ENCODE measurements at places on chromosomes 6 and 20.
A peak's percentile ranks its signal among the peaks of the same experiment; 100 is the strongest.

DNA sequence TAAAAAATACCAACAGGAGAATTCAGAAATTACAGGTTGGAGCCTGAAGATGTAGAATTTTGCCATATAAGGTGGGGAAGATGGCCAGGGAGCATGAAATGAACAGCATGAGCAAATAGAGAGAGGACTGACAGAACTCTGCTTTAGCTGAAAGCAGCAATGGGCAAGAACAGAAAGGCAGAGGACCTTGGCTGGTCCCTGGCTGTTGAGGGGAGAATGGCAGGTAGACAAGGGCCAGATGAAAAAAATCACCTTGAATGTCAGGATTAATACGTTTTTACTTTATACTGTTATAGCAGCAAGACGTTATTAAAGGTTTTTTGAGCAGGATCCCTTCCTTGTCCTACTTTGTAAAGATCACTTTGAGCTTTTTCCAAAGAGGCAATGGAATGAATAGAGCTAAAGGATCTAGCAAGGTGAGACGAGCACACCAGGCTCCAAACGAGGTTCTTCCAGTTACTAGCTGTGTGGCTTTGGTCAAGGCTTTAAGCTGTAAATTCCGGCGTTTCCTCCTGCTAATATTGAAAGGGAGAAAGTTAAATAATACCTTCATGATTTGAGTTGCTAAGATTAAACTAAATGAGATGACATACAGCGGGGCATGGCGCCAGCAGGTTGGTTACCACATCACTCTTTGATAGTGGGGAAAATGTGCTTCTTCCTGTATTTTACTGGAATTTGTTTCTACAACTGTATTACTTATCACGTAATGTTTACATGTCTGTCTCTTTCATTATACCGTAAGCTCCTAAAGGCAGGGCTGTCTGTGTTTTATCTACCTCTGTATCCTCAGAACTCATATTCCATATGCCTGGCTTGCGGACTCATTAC lies 776 bp downstream of the PPIL1 start:
- DNase-seq, result no peak

DNA sequence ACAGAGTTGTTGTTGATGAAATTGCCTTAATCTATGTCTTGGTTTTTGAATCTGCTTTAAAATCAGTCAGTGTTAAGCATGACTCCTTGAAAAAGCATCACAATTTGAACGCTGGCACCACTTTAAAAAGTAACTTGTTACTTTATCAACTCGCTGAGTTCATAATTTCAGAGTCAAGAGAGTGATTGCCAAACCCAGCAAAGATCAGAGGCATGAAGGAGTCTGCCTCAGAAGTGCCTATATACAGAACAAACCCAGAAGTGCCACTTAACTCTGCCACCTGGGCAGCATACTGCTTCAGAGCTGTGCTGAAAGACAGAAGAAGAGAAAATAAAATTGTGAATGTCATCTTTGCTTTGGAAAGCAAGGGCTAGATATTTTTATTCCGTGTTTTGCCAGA lies 73.6 kb upstream of the HCRTR2 start:
- DNase-seq, result no peak

DNA sequence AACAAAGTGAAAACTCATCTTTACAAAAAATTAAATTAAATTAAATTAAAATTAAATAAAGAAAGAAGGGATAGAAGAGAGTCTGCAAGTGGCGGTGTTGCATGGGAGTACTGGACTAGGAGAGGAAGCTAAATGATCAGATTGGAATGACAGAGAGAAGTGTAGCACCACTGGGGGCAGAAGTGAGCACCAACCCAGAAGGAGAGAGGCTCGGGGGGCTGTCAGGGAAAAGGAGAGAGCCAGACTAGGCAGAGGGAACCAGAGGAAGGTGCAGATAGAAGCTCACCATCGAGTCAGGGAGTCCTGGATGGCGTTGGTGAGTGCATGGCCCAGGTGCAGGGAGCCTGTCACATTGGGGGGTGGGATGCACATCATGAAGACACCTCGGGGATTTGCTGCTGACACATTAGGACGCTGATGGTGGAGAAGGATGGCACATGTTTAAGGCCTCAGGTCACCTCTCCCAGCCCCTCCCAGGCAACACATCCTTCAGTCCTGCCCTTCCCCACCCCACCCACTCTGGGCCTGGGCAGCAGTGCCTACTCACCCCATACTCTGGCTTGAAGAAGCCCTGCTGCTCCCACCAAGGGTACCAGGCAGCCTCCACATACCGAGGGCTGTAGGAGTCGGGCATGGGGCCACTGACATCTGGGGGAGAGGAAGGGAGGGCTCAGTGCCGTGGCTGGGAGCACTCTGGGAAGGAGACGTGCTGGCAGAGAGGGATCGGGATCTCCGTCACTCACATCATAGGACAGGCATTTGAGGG lies 4.0 kb downstream of the VARS1 start:
- DNase-seq, result no peak

DNA sequence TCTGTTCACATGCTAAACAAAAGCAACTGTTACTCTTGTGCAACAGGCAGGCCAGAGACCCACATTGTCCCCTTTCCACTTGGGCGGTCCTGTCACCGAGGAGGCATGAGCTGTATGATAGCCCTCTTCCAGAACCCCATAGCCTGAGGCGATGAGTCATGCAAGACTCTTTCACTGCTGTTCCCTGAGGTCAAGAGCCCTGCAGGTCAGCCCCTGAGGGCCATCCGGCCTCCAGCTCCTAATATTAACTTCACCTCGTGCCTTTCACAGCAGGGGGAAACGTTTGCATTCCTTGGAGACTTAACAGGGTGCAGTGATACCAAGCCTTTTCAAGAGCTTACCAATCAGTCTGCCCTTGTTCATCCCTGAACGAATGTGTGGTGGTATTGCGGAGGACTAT lies 253.3 kb upstream of the ECI2 start:
- no peak for DNase-seq

- no peak for DNase-seq
Observed at GRCh38 chr20:48599106-48599747, 228.6 kb downstream of the PREX1 start.

- no peak for DNase-seq
Observed at GRCh38 chr20:49280463-49281058, 2.7 kb upstream of the ZNFX1 start.

DNA sequence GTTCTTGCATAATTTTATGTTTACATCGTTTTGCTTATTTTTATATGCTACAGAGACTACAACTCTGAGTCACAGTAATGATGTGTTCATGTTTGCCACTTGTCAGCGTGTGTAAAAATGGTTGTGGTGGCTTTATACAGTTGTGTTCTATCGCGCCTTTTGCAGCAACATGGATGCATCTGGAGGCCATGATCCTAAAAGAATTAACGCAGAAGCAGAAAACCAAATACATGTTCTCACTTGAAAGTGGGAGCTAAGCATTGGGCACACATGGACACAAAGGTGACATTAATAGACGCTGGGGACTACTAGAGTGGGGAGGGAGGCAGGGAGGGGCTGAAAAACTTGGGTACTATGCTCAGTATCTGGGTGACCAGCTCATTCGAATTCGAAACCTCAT lies 996 bp upstream of the SEC23B start:
- DNase-seq, result no peak

GRCh38 chr6:25481267-25481666 lies 170.7 kb upstream of the SCGN start:
- no peak for DNase-seq

GRCh38 chr20:39799366-39799965 lies 837.3 kb downstream of the DHX35 start:
- no peak for DNase-seq

DNA sequence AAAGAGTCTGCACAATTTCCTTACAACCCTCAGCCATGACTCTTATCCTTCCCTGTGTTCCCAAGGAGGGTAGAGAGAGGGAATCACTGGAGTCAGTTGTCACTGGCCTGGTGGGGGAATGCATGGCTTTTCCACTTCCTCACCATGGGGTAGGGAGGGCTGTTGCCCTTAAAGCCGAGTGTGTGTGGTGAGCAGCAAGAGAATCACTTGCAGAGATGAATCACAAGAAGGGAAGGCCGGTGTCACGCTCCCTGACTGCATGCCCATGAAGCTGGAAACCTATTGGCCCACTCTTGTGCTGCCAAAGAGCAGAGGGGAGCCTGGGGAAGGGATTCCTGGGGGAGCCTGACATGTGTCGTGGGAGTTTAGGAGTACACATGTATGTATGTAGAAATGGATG lies 18.1 kb upstream of the BMP6 start:
- DNase-seq, result no peak

- DNase-seq, result no peak
Observed at GRCh38 chr20:16135630-16136029, 437.6 kb downstream of the KIF16B start.

DNA sequence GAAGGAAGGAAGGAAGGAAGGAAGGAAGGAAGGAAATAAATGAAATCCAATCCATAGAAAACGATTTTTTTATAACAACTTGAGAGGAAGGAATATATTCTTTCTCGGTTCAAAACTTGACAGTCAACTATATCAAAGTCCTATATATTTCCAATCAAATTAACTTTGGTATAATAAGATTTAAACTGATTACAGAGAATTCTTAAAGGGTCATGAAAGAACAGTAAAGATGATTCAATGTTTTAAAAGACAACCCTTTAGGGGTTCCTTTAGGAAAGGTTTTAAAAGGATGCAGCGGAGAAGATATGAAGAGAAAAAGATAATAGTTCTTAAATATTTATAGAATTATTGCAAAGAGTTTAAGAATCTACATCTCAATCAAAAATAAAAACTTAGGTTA lies 61.2 kb downstream of the ME1 start:
- no peak for DNase-seq

DNA sequence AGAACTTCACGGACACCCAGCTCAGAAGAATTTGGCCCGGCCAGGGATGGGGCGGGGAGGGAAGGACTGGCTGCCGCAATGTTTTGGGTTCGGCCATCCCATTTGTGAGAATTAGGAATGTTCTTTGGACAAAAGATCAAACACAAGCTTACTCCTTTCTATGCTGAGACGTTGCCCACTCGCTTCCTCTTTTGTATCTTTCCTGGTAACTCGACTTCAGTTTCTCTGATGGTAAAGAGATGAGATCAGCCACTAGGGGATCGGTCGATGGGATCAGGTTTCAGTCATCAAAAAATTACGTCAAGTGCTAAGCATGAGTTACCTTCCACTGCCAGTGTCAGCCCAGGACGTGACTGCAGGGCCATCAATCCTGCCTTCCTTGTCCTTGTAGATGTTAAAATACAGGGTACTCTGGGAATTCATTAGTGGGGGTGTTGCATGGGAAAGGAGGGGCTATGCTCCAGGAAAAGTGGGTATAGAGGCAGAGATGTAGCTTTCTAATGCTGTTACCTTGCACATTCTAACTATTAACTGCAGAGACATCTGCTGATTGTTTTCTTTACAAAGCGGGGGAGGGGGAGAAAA lies 190.2 kb downstream of the TSHZ2 start:
- DNase-seq, result no peak

DNA sequence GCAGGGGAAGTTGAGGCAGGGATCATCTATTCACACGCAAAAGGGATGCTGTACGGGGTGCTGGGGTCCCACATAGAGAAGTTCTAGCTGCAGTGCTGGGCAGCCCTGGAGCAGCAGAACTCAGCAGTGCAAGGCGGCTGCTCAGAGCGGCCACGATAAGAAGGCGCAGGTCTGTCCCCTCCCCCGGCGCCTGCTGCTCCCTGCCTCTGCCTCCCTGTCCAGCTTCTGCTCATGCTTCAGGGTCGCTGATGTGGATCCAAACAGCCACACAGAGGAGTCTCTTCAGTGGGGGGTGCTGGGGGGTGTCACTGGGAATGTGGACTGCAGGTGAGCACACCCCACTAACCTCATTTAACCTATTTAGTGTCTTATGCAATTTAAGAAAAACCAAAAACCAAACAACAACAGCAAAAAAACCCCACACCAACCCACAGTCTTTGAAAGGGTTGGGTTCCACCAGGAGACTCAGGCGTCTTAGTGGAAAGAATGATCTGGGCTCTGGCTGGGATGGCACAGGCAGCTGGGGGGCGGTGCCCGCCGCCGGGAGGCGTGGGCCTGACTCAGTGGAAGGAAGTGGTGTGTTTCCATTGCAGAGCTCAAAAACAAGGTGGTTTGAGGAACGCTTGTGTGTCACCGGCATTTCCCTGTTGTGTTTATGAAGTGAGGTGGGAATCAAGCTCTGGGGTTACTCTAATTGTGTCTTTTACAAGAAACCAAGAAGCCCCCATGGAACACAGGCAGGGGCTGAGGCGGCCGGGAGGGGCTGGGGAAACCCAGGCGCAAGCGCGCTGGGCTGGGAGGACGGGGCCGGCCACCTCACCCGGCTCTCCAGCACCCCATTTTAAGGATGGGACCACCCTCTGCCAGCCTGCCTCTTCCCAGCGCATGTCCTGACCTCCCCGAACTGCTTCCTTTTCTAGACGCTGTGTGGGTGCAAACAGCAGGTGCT lies 55.1 kb downstream of the IRF4 start:
- DNase-seq, result peak; percentile 84

- no peak for DNase-seq
Observed at GRCh38 chr6:20564269-20564668, 30.0 kb downstream of the CDKAL1 start.

DNA sequence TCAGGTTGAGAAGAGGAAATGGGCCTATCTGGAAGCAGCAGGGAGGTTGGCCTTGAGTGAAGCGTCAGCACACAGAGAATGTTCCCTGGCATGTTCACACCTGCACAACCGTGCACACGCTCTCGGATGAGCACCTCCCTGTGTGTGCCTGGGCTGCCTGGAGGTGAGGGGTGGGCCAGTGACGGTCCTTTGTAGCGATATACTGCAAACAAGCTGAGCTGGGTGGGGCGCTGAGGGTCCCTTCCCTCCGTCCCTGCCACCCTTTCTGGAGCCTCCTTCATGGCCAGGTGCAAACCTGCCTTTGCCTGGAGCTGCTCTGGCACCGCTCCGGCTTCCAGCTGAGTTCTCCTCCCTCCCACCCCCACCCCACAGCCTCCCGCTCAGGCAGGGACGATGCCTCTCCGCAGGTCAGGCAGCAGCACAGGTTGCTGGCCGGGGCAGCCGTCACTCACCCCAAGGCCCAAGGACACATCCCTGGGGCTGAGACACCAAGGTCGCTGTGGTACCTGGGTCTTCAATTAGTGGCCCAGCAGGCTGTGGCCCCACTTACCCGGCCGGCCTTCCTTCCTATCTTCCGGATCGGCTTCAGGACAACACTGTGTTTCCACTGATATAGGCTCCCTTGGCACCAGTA lies 111.6 kb downstream of the ERMARD start:
- no peak for DNase-seq

DNA sequence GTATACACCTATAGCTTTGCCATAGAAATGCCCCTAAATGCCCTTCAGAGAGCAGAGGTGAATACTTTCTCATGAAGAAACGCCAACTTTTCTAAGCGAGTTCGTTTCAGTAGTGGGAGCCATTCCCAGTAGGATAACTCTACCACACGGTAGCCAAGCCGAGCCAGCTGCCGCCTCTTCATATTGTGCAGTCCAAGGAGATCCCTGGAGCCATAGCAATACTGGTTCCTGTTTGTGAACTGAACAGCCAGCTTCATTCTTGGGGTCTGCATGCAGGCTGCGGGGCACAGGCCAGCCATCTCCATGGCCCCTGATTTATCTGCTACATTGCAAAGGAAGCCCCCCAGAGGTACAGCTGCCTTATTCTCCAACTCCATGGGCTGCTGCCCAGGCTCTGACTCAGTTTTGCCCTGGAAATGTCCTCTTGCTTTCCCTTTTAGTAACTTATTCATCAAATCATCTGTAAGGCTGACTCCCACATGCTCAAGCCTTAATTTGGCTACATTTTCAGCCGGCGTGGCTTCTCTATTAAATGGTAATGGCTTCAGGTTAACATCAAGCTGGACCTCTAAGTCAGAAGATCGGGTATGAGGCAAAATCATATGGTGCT lies 12.8 kb downstream of the FASTKD5 start:
- no peak for DNase-seq

Data from stimulated activated CD8-positive, alpha-beta memory T cell treated with anti-CD3 and anti-CD28 coated beads, Interleukin-4, amount 100 ng/mL, for 1 hour (primary cell).